ENCODE measurements at places on chromosomes 12 and 14.

GRCh38 chr14:61557262-61557661 lies 138.1 kb upstream of the HIF1A start:
- no peak for DNase-seq

- peak; percentile 6 for DNase-seq
These were observed 588.2 kb downstream of the NRXN3 start for GRCh38 chr14:78758333-78758732.

GRCh38 chr14:67358924-67359774 lies 455 bp downstream of the ATP6V1D start:
- no peak for DNase-seq

DNA sequence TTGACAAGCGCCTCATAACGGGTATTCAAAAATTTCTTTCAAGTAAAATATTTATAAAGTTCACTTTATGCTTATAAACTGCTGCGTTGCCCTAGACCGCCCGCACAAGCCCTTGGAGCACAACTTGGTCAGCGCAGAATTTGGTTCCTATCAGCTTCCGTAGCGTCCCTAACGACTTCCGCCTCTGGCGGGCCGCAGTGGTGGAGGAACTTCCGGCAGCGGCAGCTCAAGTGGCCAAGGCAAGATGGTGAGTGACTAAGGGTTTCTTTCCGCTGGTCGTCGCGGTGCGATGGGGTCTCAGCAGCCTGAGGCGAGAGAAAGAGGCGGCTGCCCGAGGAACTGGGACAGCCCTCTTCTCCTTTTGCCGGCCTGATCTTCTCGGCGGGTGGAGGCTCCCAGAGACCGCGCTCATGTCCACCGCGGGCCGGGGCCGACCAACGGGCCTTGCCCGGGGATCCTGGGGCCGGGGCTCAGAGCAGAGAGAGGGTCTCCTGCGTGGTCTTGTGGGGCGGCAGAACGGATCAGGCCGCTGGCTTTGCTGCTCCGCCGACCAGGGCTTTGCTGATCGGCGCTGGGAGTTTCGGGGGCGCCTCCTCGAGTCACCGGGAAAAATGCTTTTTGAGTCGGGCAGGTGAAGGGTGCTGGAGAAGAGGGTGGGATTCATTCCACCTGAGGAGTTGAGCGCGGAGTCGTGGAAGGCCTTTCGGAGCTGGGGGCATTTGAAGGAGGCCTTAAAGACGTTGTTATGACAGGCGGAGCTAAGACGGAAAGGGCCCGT lies at the start of gene PSMC1:
PSMC1 (plus strand) TSS at position 200 of the 778 bp plus-strand sequence; CDS start at position 245, 45 bp downstream.
- peak; percentile 93 for DNase-seq

GRCh38 chr12:18827913-18828312 lies 90.0 kb downstream of the CAPZA3 start:
- no peak for DNase-seq

Measured in activated CD4-positive, alpha-beta T cell treated with anti-CD3 and anti-CD28 coated beads, Interleukin-2, Interleukin-4, amounts not matched to agents 100 ng/mL and 50 ng/mL, durations not matched to agents 16 hours and 8 hours (primary cell).